IMR-90 (cell line): ENCODE measurements at places on chromosomes 6 and 20. TPM values are rescaled to one million over a fixed set of nuclear protein-coding genes. Genes with fewer than 3 reads are reported as not detected.

Gene MUCL3
- not detected in 2 replicates for polyA plus RNA-seq

Gene NFATC2
- polyA plus RNA-seq, result 0.38 and 0.44 TPM in 2 replicates

Gene DAAM2
- polyA plus RNA-seq, result 11.2 and 11.9 TPM in 2 replicates

Gene COL9A1
- not detected in 2 replicates for polyA plus RNA-seq

Gene HLA-DQB1
- polyA plus RNA-seq, result not detected in 2 replicates

Gene ADGRF5
- polyA plus RNA-seq, result not detected in 2 replicates

Gene TFAP2D
- polyA plus RNA-seq, result not detected in 2 replicates

Gene SMLR1
- polyA plus RNA-seq, result not detected in 2 replicates

Gene VAPB
- polyA plus RNA-seq, result 20.8 and 26.0 TPM in 2 replicates

GRCh38 chr6:159654483-159655098 is 38.5 kb downstream of the SOD2 start:
- DNase-seq, result peak; percentile 67

- no peak for DNase-seq
Observed at GRCh38 chr6:68008445-68008844, 626.6 kb upstream of the ADGRB3 start.

GRCh38 chr6:108114841-108115597 is 40.5 kb upstream of the OSTM1 start:
- peak; percentile 55 for DNase-seq

GRCh38 chr6:52475307-52475706 is 55.2 kb downstream of the EFHC1 start:
- DNase-seq, result no peak

GRCh38 chr6:128117916-128118315 is 217.1 kb upstream of the THEMIS start:
- no peak for DNase-seq

- DNase-seq, result no peak
Observed at GRCh38 chr6:24640166-24640565, 5.8 kb downstream of the KIAA0319 start.

DNA sequence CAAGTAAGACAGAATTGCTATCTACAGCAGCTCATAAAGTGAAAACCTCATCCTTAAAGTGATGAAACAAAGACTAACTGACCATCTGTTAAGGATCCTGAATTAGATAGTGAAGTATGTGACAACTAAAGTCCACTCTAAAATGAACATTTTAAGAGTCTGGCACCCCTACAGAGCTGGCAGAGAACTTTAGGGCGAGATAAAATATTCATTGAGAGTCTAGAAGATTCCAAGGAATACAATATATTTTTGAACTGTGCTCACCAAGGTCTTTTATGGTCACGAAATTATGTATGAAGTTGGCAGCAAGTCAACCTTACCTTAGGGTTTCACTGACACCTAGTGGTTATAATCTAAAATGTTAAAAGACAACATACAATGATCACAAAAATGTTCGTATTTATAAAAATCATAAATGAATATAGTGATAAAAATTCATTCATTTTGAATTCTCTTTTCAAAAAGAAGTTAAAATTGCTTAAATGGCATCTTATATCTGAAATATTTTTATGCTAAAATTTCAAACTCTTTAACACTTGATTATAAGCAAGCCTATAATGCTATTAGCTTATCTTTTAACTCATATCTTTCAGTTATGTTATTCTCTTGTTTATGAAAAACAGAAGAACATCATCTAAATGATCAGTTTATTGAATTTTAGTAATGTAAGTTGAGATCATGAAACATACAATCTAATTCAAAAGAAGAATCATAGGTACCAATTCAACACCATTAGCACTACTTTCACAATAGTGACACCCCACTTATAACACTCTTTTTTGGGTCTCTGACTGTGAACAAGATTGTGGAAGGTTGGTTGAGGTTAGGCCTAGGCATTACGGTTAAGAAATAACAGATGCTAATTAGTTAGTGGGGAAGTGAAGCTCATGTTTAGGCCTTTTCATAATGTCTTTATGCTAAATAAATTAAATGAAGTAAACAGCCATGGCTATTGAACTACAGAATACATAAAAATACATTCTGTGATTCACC is 27.5 kb downstream of the RSPH3 start:
- peak; percentile 69 for DNase-seq

GRCh38 chr6:104771258-104771832 is 88.4 kb downstream of the HACE1 start:
- DNase-seq, result peak; percentile 44

DNA sequence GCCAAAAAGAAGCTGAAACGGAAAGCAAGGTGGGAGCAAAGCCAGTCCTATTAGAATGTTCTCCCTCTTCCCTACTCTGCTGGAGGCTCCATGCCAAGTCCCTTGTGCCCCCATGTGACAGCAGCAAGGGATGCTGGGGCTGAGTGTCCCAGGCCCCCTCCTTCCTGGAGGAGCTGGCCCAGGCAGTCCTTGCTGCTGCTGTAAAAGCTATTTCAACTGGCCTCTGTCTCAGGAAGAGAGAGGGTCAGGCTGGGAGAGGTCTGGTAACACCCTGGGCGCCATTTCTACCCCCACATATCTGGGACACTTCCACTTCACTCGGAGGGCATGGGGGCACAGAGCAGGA is 25.0 kb downstream of the TTBK1 start:
- DNase-seq, result no peak

DNA sequence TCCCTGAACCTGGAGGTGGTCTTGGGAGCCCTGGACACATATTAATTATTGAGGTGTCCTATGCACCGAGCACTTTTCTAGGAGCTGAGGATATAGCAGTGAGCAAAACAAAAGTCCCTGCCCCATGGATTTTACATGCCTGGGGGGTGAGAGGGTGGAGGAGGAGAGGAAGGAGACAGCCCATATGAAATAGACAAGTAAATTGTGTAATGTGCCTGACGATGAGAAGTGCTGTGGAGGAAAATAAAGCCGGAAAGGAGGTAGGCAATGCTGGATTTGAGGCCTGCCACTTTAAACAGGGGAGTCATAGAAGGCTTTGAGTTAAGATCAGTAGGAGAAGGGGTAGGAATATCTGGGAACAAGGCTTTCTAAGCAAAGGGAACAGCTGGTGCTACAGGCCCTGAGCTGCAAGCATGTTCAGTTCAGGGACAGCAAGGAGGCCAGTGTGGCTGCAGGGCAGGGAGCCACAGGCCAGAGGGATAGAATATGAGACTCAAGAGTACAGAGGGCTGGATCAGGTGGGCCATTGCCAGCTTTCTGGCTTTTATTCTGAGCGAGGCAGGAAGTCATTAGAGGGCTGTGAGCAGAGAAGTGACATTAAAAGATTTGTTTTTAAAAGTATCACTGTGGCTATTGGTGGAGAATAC is 19.1 kb upstream of the MYLIP start:
- DNase-seq, result no peak

- DNase-seq, result no peak
Observed at GRCh38 chr6:167505782-167506181, 180.9 kb downstream of the TTLL2 start.

- DNase-seq, result no peak
Observed at GRCh38 chr6:12478921-12479320, 188.8 kb downstream of the EDN1 start.

DNA sequence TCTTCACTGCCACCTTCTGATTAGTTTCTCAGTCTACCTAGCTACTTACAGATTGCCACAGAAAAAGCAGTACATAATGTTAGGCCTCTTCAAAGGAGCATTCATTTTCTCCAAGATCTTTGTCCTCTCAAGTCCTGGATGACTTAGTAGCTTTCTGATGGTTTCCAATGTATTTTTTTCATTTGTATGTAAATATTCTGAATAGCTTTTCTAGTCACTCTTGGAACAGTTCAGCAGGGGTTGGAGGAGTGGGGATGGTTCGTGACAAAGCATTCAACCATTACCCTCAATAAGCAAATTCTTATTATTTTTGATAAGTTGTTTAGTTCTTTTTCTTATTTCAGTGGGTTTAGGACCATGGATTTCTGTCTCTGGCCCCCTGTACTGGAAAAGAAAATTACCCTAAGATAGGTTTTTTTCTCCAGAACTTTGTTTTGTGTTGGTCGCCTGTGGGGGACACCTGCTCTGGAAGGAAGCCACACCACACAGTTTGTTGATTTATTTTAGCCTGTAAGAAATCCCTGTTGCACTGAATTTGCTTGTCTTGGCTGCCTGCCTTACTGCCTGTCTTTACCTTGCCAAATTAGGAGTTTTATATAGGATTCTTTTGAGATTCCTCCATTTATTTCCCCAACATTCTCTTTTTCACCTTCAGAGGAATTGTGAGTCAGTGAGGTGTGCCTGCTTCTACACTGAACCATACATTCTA is 247.9 kb downstream of the RFPL4B start:
- DNase-seq, result peak; percentile 12

GRCh38 chr20:38139156-38139912 is 25.7 kb downstream of the TGM2 start:
- DNase-seq, result no peak

DNA sequence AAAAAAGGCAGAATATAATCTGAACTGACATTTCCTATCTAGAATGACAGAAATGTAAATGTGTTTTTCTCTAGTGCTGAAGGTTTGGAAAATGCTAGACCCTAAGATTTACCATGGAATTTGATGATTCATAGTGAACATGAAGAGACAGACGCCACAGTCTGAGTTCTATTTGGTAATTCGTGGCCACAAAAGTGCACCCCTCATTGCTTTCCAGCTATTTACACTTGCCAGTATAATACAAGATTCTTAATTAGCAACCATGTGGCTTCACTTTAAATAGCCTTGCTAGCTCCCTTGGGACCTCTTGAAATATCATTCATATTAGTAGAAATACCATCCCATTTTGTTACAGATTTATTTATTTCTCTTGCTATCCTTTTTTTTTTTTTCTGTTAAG is 636.8 kb downstream of the PRKN start:
- no peak for DNase-seq

- DNase-seq, result no peak
Observed at GRCh38 chr6:14790976-14791375, 454.9 kb upstream of the JARID2 start.

DNA sequence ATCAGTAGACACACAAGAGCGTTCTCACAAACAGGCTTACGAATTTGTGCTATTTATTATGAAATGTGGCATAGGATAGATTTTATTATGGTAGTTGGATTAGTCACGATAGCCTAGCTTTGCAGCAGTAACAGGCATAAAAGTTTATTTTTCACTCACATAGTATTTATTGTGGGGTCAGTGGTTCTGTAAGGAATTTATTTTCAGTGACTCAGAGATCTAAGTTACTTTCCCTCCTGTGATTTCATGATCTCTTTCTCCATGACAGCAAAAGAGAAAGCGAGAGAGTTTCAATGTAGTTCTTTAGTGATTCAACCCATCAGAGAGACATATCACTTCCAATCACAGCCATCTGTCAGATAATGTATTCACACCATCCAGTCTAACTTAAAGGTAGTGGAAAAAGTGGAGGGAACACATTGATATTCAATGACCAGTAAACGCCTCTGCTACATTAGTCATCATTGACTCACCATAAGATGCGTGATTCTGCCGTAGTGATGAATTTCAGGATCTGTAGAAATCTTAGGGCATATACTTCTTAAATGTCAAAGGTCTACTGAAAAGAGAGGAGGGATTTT is 605.5 kb downstream of the HDGFL1 start:
- DNase-seq, result peak; percentile 97

- no peak for DNase-seq
Observed at GRCh38 chr6:10205892-10206291, 209.0 kb downstream of the TFAP2A start.

- no peak for DNase-seq
Observed at GRCh38 chr20:15857173-15857784, 716.0 kb downstream of the KIF16B start.

DNA sequence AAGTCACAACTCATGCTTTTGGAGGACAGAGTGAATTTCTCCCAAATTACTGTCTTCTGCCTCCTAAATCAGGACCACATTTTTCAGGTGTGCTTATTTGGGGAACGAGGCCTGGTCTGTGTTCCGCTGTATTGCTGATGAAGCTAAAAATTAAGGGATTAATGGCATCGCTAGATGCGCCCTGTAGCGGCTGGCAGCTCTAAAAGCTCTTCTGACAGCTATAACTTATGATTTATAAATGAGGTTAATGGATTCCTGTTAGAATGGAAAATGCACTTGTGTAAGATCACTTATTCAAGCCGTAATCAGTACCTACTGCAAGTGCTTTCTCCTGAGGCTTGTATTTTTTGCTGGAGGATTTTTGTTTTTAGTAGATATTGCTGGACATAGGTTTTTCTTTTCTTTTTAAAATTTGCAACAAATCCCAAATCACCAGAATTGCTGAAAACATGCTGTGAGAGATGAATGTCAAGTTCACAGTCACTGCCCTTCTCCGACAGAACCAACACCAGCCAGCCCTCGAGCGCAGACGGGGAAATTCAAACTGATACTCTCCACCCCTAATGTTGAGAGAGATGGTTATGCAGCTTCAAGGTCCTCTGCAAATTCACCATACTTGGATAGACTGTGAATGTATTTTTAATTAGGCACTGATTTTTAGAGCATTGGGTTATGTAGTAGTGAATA is 49.1 kb downstream of the AKAP12 start:
- DNase-seq, result no peak

DNA sequence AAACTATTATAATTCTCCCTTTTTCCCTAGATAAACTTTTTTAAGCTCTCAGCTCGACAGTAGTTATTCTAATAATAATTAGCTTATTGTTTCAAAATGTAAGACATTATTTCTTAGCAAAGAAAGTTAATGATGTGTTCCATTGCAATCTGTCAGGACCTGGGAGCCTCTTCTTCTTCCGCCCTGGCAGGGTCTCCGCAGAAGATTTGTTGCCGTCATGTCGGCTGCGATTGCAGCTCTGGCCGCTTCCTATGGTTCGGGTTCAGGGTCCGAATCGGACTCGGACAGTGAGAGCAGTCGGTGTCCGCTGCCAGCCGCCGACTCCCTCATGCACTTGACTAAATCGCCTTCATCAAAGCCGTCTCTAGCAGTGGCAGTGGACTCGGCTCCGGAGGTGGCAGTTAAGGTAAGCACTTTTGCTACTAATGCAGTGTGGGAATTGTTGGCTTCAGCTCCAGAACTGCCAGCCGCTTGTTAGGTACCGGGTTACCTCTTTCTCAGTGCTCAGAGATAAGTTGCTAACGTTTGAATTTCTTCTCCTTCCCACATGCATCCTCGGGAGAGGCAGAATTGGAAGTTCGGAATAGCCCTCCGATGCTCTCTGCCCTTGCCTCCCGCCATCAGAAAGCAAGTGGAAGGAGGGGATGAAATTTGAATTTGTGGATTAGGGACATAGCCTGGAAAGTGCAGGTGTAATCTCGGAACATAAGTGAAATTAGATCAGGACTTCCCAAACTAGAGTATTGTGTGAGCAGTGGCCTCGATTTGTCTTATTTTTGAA is at the start of gene CDC40:
TSS of gene CDC40 (plus strand) at position 200 of the 781 bp plus-strand sequence. CDS start at position 218, 18 bp downstream.
- DNase-seq, result no peak

DNA sequence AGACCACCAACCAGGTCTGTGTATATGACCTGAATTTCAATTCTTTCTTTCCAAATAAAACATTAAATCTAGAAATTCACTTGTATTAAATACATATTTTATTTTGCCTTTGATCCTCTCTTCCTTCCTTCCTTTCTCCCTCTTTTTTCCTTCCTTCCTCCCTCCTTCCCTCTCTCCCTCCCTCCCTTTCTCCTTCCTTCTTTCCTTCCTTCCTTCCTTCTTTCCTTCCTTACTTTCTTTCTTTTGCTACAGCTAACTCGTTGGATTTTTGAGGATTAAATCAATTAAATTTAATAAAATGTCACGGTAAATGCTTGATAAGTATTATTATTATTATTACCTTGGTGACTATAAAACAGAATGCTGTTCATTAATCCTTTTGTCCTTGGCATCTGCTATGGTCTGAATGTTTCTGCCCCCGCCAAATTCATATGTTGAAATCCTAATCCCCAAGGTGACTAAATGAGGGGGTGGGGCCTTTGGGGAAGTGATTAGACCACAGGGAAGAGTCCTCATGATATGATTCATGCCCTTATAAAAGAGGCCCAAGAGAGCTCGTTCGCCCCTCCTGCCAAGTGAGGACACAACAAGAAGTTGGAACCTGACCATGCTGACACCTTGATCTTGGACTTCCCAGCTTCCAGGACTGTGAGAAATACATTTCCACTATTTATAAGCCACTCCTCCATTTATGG is 67.6 kb upstream of the BTBD3 start:
- peak; percentile 45 for DNase-seq
